Suppressor macrophage (primary cell): ENCODE measurements at places on chromosomes 12 and 14.
A peak's percentile ranks its signal among the peaks of the same experiment; 100 is the strongest.

GRCh38 chr12:40312982-40313576 lies 88.3 kb downstream of the LRRK2 start:
- DNase-seq = peak; percentile 58

DNA sequence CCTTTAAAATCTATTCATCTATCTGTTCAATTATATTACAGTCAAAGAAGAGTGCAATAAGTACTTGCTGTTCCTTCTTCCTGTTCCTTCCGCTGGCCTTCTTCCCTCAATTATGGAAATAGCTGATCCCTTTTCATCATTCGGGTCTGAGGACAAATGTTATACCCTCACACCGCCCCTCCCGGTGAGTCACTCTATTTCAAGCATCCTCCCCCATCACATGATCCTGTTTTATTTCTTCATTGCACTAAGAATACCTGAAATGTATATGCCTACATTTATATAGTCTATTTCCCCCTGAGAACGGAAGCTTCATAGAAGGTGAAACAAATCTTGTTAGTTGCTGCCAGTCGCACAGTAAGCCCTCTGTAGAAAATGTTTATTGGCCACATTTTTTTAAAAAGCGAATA lies 2.5 kb downstream of the SLC38A1 start:
- no peak for DNase-seq

- DNase-seq = no peak
Measured at GRCh38 chr14:97930166-97930565, 1133.0 kb downstream of the VRK1 start.

GRCh38 chr12:121050725-121051124 lies 11.7 kb upstream of the OASL start:
- DNase-seq = peak; percentile 9

GRCh38 chr12:39777465-39777864 lies 157.9 kb upstream of the ABCD2 start:
- no peak for DNase-seq
